Left colon (tissue), 2 donors: ENCODE measurements at places on chromosomes 2 and 18. TPM values are rescaled to one million over a fixed set of nuclear protein-coding genes. Genes with fewer than 3 reads are reported as not detected.

DNA sequence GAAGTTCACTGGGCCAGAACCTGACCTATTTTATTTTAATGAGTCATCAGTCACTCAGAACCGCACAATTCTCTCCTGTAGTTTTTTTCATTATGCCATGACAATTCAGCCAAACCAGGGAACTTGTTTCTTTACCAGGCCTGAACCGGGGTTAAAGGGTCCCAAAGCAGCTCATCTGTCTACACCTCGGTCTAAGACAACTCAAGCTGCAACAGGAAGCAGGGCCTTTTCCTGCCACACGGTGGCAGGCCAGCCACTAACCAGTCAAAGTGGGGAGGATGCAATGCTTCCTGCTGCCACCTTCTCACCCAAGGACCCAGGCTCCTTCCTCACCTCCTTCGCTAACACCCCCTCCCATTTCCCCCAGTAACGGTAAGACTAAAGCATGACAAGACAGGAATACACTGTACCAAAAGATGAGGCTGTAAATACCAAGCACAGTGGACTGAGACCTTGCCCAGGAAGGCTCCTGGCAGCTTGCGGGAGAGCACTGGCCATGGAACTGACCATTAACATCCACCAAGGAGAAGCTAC, 56.7 kb upstream of the ACKR3 start:
- peak; percentile 66 for DNase-seq

GRCh38 chr2:226584518-226585055, 215.0 kb downstream of the IRS1 start:
- no peak for DNase-seq

The PRSS56 gene
- total RNA-seq: not detected

The ALPI gene
- total RNA-seq: 21.1 TPM

GRCh38 chr2:171347591-171348032, 86.2 kb downstream of the METTL8 start:
- DNase-seq: no peak

- no peak for DNase-seq
These were observed 15.5 kb downstream of the TTC32 start for GRCh38 chr2:19886261-19886660.

- no peak for DNase-seq
These were observed 135.0 kb downstream of the FIGN start for GRCh38 chr2:163600801-163601200.

DNA sequence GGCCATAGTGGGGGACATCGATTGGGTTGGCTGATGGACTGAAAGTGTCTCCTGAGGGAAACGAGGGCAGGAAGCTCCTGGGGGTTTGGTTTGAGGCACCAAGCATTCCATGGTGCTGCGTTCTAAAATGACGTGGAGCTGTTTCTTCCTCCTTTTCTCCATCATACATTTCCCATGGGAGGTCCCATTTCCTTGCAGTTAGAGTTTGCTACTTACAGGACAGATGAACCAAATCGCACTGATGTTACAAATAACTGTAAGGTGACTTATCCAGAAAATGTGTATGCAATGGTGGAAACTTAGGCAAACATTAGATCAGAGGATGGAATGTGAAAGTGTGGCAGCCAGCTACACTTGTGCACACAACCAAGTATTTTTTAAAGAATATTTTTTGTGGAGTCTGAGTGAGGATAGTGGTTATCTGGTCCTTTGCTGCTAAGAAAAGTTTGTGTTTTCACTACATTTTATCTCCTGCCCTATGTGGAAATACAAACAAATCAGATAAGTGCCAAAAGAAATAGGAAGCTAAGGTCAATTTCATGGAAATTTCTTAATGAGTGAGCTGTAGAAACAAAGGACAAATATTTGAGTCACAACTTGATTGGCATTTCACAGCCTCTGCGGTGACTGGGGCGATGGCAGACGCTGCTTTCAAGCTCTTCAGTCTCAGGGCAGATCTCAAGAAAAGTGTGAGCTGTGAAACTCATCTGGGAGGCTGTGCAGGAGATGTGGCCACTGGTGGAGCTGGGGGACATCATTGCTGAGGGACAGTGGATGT, 256.2 kb downstream of the TSN start:
- DNase-seq: no peak

DNA sequence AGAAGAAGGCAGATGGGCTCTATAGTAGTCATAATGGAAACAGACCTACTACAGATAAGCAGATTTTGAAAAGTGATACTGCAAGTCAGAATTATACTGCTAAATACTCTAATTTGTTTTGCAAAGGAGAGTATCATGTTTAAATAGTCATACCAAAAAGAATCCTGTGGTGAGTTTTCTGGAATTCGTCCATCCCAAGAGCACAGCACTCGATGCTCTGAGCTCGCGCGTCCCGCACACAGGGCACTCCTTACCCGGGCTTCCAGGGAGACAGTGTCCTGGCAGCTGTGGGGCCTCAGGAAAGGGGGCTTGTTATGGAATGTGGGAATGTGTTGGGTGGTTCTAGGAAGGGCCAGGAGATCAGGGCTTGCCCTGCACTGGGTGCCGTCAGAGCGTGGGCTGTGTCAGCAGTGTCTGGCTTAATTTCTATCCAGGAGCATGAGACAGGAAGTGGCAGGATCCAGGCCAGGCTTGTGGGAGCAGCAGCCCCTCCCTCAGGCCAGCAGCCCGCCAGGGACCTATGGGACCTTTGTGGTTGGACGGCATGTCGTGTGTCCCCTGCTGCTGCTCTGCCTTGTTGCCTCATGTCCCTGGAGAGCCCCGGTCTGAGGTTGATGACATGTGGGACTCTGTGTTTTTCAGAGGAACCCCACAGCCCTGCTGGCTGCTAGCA, 193.2 kb upstream of the TPO start:
- DNase-seq: no peak

GRCh38 chr18:80070825-80071224, 36.6 kb downstream of the RBFA start:
- no peak for DNase-seq

DNA sequence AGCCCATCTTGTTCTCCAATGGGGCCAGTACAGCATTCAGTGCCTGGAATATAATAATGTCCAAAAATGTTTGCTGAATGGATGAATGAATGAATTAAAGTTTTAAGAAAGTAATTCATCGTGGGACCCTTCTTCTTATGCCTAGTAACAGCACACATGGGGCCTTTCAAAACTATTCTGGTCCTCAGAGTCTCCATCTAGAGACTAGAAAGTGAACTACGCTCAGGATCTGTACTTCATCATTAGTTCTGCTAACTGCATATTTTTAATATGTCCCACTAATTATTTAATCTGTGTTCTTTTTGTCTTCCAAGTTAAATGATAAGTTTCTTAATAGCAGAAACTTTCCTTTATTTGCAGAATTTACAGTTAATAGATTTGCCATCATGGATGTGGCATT, 172.5 kb downstream of the SMAD2 start:
- DNase-seq: no peak

The DOK6 gene
- 0.45 TPM for total RNA-seq

- no peak for DNase-seq
These were observed 136.9 kb upstream of the CAB39 start for GRCh38 chr2:230575642-230576324.

DNA sequence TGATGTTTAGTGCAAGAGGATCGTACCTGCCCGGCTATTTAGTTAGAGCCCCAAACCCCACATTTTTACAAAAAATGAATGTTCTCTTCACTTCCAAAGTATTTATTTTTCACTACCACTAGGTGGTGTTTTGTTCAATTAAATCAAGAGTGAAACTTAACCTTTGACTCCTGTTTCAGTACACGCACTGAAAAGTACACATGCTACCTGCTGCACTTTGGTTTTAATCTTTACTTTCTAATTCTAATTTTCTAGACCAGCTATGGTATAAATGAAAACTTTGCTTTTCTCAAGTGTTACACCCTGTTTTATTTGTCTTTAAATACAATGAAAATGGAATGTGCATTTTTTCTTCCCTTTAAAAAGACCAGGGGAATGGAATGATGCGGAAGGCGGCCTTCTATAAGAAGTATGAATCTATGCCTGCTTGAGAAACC, 31.4 kb upstream of the CHN1 start:
- DNase-seq: no peak

The TRIM43 gene
- total RNA-seq: not detected

The IL36B gene
- not detected for total RNA-seq

DNA sequence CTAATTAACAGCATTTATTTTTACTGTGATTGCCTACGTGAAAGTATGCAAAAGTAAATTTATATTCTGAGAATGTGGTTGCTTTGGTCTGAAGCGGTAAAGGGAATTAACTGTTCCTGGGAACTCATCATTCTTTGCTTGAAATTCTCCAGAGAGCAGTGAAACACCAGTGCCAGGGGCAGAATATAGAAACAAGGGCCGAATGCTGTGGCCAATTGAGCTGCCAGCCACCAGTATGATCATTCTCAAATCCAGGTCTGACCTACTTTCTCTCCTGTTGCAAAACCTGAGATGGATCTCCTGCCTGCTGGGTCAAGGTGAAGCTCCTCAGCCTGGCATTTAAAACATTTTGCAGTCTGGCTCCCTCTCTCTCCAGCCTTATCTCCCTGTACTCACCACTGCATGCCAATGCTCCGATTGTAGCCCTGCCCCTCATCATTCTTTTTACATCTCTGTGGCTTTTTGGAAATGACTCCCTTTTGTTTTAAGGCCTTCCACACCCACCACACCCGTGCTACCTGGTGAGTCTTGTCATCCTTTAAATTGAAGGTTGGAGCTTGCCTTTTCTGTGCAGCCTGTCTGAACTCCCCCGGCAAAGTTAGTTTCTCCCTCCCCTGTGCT, 94.5 kb upstream of the TMEM178A start:
- no peak for DNase-seq

DNA sequence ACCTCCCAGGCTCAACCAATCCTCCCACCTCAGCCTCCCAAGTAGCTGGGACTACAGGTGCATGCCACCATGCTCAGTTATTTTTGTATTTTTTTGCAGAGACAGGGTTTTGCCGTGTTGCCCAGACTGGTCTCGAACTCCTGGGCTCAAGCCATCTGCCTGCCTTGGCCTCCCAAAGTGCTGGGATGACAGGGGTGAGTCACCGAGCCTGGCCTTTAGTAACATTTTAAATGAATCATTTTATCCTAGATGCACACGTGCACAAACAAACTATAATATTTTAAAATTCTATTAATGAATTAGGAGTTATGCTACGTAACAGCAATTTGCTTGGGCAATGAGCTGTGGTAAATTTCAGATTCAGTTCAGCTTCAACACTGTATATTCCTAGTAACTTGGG, 862.5 kb upstream of the ID2 start:
- no peak for DNase-seq

GRCh38 chr2:138500592-138501424, 762 bp upstream of the SPOPL start:
- no peak for DNase-seq

GRCh38 chr2:106974891-106975290, 88.9 kb upstream of the ST6GAL2 start:
- DNase-seq: no peak

DNA sequence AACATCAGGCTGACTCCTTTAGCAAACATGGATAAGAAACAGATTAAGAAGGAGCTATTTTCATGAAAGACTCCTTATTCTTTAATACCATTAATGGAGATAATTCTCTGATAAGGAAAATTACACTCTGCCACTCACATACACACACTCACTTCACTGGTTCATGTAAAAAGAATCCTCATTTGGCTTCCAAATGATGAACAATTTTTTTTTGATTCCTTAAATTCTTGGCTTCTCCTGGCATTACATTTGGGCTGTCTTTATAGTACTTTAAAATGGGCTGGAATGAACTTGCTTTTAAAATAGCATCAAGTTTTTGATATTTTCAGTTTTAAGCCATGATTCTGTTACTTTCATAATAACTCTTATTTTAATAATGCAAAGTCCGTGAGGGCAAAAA, 328.6 kb downstream of the SLC8A1 start:
- DNase-seq: no peak

GRCh38 chr2:3902131-3902530, 198.8 kb downstream of the DCDC2C start:
- DNase-seq: no peak

- DNase-seq: no peak
These were observed 4.5 kb upstream of the CRYBA2 start for GRCh38 chr2:218997731-218998130.

DNA sequence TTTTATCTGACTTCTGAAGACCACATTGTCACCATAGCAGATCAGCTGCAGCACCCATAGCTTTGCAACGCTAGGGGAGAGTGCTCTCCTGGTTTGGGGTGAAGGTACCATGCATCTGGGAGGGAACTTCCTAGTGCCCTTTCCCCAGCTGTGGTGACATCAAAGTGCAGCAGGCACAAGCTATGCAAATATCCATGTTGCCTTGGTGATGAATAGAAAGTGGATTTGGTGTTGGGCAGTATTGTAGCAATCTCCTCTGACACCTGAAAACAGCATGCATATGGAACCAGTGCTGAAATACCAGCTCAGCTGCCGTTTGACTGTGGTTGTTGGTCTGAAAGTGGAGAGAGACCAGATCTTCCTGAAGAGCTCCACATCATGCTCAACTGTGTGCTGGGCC, 37.1 kb downstream of the BCL2L11 start:
- no peak for DNase-seq

DNA sequence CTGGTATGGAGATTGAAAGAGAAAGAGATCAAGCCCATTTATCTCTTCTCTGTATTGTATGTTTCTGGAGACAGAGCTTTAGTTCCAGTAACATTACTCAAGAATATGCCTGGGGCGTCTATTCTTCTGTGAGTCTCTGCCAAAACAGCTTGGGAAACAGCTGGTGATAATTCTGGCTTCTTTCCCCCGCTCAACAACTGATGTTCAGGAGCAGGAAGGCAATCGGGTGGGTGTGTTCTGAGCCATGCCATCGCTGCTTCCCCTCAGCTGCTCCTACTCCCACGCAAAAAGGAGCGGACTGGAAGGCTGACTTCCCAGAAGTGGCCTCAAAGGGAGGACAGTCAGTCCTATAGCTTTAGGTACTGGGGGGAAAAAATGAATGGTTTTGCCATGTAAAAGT, 695.1 kb downstream of the PLCL1 start:
- DNase-seq: no peak

The FSHR gene
- not detected for total RNA-seq

- DNase-seq: no peak
These were observed 95.4 kb downstream of the DOCK10 start for GRCh38 chr2:224946895-224947294.

GRCh38 chr2:158934170-158934569, 34.3 kb upstream of the TANC1 start:
- DNase-seq: no peak

The SLC23A3 gene
- total RNA-seq: 6.1 TPM
